HL-60 (cell line): ENCODE measurements at places on chromosomes 2 and 18.

DNA sequence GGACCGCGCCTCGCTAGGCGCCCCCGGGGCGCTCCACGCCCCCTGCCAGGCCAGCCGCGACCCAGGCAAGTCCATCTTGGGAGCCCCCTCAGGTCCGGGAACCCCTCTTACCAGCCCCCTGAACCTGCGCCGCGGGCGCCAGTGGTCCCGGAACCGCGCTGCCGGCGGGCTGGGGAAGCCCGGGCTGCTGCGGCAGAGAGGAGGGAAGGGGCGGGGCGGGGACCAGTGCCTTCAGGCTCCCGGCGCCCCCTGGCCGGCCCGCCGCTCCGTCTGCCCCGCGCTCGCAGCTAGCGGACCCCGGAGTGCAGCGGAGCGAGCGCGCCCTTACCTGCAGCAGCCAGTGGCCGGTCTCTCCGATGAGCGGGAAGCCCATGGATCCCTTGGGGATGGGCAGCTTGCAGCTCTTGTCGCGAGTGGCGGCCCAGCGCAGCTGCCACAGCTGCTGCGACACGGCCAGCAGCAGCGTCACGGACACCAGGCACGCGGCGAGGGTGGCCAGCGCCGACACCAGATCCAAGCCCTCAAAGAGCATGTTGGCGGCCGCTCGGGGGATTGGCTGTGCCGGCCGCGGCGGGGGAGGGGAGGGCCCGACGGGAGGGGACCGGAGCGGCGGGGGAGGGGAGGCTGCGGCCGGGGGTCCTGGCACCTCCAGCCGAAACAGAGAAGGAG is at the start of gene CYP26B1:
Gene CYP26B1 (minus strand): TSS at position 560 of the 669 bp plus-strand sequence. CDS start 28 bp downstream, at position 532.
- DNase-seq, result no peak

- no peak for DNase-seq
Observed at GRCh38 chr2:134623046-134623445, 95.8 kb downstream of the TMEM163 start.

DNA sequence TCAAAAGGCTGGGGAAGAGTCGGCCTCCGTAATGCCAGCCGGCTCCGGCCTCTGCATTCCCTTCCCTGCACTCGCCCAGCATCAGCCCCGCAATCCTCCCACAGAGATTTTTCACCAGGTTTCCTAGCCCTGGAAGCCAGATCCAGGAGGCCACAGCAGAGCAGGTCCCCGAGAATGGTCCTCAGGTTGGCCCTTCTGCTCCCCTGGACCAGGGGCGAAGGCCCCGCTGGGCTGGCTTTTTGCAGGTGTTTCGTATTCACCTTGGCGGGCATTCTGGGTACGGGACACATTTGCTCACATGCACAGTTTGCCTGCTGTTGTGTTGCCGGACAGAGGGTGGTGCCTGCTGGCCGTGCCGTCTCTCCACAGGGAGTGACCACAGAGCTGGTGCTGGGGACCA is 309.5 kb downstream of the NDUFA10 start:
- no peak for DNase-seq

DNA sequence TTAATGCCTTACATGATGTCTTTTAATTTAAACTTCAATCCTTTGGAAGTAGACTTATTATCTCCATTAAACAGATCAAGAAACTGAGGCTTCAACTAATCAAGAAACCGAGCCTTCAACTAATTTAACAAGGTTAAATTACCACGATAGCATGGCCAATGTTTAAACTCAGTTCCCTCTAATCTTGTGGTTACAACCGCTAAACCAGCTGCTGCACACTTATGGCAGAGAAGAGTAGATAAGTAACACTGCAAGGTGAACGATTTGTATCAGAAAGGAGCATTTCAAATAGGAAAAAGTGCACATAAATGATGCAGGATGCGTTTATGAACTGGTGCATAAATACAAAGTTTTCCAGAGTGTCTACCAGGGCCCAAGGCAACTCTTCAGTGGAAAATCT is 144.6 kb upstream of the CAVIN2 start:
- no peak for DNase-seq
